ENCODE measurements at places on chromosomes 16 and 17. TPM values are rescaled to one million over a fixed set of nuclear protein-coding genes. Genes with fewer than 3 reads are reported as not detected.

DNA sequence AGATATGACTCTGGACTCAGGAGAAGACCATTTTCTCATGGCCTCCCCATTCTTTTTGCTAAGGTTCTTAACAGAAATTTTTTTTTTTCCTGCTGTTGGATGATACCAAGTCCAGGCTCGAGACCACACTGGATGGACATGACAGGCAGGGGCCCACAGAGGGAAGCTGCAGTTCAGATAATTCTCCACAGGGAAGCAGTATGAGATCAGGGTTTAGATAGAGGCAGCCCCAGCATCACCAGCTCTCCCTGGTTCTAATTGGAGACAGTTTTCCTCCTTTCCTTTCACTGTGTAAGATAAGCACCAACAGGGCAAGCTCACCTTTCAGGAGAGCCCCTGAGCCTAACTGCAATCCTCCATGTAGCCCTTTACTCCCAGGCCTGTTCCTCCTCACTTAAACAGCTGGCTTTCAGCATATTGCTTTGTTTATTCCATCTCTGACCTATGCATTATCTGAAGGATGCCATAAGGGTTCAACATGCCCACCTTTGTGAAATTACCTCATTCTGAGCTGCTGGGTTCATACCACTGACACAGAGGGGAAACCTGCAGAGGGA is 108.1 kb downstream of the SNX11 start:
- DNase-seq: peak; percentile 30

DNA sequence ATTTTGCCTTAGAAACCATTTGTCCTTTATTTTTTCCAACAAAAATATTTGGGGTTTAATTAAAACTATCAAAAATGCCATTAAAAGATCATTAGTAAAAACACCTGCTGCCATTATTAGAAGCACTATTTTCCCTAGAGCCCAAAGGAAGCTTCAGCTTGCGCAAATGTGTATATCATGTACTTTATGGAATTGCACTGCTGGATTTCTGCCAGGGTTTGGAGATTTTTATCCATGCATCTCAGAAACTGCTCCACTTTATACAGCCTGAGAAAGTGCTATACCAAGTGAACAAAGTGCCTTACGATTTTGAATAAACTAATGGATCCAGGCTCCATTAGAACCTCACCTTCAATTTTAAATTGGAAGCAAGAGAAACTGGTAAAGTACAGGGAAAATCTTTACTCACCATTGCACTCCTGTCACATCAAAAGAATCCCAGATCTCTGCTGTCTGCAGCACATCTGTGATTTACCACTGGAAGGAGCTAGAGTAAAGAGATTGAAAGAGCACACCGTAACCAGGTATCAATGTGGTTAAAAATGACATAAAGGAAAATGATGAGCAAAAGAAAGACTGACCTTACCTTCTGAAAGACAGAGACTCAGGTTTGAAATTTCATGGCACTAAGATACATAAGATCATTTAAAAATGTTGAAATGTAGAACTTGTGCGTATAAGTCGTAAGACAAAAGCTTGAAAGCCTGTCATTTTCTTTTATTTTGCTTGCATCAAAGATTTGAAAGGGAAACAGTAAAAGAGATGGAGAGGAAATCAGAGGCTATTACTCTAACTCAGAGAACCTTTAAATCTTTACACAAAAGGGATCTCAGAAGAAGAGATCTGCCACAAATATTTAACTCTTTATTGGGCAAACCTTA is 678.1 kb upstream of the GOT2 start:
- no peak for DNase-seq

DNA sequence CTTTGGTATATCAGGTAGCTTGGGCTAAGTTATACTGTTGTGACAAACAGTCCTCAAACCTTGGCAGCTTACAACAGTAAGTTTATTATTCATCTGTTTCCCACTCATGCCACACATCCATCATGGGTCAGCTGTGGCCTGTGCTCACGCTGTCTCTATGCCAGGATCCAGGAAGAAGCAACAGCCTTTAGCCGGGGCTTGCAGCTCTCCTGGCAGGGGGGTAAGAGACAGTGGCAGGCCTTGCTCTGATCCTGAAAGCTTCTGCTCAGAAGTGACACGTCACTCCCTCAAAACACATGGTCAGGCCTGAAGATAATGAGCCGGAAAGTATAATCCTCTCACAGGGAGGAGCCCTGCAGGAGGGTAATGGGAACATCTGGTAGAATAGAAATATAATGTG is 377.6 kb downstream of the CPPED1 start:
- DNase-seq: no peak

GRCh38 chr16:71426069-71426879 is 15.6 kb downstream of the TLE7 start:
- DNase-seq: peak; percentile 69

DNA sequence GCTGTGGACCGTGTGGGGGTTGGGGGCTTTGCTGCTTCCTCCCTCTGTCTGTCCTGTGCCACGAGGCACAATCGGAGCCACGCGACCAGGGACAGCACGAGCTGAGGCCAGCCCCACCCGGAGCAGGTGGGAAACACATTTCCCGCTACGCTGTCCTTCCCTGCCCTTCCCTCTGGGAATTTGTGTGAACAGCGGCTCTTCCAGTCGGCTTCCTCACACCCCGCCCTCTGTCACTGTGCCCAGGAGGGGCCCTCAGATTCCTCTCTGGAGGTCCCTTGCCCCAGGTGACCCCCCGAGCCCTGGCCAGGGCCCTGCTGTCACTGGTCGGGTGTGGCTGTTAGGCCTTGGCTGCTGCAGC is 19.6 kb downstream of the SPIRE2 start:
- DNase-seq: no peak

The HCRT gene
- total RNA-seq: not detected

DNA sequence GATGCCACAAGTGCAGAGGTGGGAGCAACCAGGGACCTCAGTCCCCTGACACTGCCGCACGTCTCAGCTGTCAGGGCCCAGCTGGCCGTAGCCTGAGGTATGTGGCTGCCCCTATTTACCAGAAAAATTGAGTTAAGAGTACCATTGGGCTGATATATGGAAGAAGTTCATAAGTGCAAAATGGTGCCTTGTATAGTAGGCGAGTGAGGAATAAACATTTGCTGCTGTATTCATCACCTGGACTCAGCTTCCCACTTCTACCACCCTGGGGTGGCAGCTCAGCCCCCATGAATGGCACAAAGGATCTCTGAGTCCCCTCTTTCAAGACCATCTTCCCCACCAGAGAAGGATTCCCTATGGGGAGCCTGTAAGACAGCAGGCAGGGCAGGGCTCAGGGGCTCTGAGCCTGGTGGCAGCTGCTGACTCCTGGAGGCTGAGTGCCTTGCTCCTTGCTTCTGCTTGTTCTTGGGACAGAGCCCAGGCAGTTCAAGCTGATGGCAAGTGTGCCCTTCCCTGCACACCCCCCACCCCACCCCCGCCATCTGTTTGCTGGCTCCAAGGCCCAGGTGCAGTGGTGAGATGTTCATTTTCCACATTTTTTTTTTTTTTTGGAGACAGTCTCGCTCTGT is 29.0 kb downstream of the TRPV2 start:
- peak; percentile 47 for DNase-seq

- no peak for DNase-seq
These were observed 1.1 kb downstream of the SPSB3 start for GRCh38 chr16:1781254-1781653.

- no peak for DNase-seq
These were observed 78.9 kb upstream of the FBXO47 start for GRCh38 chr17:39045948-39046679.

DNA sequence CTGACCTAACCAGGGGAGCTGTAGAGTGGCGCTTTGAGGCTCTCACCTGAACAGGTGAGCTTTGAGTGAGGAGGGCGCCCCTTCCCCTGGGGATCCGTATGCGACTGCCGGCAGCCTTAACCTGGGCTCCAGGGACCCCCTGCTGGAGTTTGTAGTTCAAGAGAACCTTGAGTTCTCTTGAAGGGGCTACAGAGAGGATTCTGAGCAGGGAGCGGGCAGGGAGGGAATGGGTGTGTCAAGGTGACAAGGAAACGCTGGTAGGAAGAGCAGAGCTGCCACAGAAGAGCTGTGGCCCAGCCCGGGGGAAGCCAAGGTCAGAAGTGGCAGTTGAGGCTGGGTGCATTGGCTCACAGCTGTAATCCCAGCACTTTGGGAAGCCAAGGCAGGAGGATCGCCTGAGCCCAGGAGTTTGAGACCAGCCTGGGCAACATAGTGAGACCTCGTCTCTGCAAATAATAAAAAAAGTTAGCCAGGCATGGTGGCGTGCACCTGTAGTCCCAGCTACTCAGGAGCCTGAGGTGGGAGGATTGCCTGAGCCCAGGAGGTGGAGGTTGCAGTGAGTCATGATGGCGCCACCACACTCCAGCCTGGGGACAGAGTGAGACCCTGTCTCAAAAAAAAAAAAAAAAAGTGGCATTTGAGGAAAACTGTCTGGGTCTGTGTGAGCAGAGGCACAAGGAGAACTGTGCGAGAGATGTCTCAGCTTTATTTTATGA is 1.2 kb downstream of the LLGL2 start:
- DNase-seq: no peak

The MPP2 gene
- total RNA-seq: 3.7 TPM
